Fibroblast of skin of right quadriceps (primary cell): ENCODE measurements at places on chromosomes 4 and X.

- DNase-seq = no peak
Measured at GRCh38 chrX:131763674-131764073, 219.8 kb downstream of the OR13H1 start.

- DNase-seq = no peak
Measured at GRCh38 chrX:63581398-63581797, 203.6 kb downstream of the ARHGEF9 start.

DNA sequence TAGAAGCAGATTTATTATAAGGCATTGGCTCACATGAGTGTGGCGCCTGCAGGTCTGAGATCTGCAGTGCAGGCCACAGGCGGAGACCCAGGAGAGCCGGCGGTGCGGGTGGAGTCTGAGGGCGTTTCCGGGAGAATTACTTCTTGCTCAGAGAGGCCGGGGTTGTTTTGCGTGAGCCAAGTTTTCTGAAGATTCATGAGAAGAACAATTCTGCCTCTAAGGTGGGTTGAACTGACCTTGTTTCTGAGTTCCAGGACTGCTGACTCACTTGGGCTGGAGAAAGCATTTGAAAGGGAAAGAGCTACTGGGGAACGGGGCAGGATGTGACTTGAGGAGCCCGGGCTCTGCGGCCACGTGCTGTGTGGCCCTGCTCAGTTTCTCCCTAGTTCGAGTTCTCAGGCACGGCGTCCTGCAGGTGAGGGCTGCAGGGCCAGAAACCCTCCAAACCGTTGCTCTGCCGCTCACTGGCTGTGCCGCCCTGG, 36.7 kb upstream of the SORCS2 start:
- DNase-seq = peak; percentile 61

GRCh38 chr4:56425518-56425917, 9.9 kb downstream of the PPAT start:
- DNase-seq = no peak

DNA sequence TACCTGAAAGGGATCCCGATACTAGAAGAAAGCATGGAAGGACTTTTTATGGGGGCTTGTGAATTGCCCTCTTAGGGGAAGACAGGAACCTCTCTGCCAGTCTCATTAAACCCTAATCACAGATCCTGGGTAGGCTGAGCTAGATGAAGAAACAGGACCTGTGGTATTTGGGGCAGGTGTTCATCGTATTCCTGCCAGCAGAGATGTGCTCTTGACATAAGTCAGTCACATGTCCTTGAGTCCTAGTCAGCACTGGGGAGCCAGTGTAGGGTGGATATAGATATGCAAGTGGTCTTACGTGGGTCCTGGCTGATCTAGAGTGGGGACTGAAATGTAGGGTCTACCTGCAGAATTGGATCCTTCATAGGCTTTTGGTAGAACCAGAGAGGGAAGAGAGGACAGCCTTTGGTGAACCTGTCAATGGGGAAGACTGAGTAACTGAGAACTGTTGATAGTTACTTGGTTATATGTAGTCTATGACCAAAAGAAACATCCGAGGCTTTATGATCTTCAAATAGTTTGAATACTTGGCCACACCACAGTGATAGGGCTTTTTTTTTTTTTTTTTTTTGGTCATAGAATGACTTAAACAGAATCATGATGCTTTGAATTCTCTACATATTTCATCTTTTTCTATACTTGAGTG, 63.5 kb upstream of the WDR1 start:
- DNase-seq = peak; percentile 56

DNA sequence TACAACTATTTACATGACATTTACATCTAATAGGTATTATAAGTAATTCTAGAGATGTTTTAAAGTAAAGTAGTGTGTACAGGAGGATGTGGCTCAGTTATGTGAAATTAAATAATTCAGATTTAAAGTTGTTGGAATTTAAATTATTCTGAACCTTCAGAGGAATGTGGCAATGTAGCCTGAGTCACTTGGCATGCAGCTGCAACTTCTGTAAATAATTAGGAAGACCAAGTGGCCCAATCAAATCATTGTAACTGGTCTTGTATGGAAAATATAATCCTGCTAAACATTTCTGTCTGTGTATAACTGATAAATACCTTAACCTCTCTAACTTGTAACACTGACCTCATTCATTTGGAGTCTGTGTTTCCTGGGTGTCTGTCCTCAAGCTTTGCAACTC, 828.9 kb downstream of the GLUD2 start:
- peak; percentile 82 for DNase-seq

DNA sequence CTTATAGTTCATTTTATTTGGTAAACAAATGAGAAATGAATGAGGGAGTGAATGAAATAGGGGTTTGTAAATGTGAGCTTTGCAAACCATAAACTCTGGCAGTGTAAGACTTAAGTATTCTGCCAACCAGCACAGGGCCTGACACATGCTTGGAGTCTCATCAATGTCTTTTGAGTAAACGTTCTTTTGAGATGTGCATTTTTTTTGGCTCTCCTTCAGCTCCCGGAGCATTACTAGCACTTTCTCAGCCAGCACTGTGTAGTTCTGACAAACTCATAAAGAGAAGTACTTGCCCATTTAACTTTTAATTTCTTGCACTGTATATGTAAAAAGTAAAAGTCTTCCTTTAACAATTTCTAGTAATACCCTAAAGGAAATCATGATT, 245.3 kb downstream of the HS3ST1 start:
- DNase-seq = no peak

GRCh38 chr4:150818661-150819060, 196.4 kb downstream of the LRBA start:
- peak; percentile 70 for DNase-seq
